ENCODE measurements at places on chromosomes 12 and 14.

- peak; percentile 99 for DNase-seq
Measured at GRCh38 chr12:4030929-4031702, 157.9 kb upstream of the PARP11 start.

DNA sequence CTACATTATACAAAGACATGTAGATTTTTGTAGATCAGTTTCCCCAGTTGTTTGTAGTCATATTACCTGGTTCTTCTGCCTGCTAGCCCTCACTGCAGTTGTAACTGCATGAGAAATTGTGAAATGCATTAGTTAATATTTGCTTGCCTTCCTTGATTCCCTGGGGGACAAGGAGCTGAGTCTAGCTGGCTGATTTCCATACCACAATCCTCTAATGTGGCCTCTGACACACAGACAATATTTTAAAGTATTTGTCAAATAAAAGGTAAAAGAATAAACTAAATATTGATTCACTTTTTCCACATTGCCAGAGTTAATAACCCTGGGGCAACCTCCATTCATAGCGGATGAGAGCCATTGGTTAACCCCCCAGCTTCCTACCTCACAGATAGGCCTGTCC, 128.8 kb upstream of the TMEM132C start:
- DNase-seq: no peak

- peak; percentile 28 for DNase-seq
Measured at GRCh38 chr14:23528555-23528954, 23.0 kb downstream of the ZFHX2 start.

DNA sequence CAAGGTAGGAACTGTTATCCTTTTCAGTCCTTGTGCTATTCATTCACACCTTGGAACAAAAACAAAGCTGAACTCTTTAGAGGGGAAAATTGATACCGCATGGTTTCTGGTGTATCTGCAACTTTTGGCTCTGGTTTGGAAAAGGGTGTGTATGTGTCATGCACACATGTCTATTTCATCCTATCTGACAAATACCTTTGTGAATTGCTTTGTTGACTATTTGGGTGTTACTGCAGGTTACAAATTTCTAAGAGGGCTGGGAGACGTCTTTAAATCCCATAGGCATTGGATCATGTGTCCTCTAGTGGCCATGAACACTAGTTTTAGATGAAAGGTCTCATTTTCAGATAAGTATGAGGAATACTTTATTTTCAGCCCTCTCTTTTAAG, 59.9 kb upstream of the IFNG-AS1 start:
- no peak for DNase-seq

DNA sequence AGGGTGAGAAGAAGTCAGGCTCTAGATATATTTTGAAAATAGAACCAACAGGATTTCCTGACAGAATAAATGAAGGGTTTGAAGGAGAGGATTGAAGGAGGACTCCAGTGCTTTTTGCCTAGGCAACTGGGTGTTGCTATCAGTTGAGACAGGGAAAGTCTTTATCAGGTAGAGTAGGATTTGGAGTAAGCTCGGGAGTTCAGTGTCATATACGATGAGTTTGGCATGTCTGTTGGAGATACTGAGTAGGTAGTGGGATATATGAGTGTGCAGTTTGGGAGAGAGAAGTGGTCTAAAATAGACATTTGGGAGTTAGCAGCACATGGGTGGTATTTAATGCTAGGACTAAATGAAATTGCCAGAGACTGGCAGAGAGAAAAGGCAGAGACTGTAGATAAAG, 141.2 kb downstream of the SAMD4A start:
- DNase-seq: no peak

GRCh38 chr12:86744547-86745212, 488.5 kb upstream of the MGAT4C start:
- DNase-seq: no peak

GRCh38 chr14:51650716-51651387, 858 bp upstream of the FRMD6 start:
- peak; percentile 59 for DNase-seq

- DNase-seq: no peak
Measured at GRCh38 chr12:67424784-67425183, 155.6 kb downstream of the CAND1 start.

DNA sequence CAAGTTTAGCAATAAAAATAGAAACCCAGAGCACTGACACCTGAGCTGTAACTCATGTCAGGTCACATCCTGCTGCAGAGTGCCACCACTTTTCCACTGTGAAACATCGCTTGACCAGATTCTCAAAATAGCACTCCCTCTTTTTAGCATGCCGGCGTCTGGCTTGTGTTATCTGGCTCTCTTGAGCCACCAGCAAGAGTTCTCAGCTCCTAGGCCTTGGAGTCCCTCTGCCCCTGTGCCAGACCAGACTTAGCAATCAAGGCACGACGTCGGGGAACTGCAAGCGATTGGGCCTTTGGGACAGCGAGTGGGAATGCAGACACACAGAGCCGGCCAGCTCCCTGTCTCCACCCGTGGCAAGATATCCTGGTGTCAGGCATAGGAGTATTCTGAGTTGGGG, 52.5 kb downstream of the SPIC start:
- DNase-seq: no peak

GRCh38 chr14:52031781-52032180, 37.1 kb downstream of the NID2 start:
- DNase-seq: peak; percentile 98

DNA sequence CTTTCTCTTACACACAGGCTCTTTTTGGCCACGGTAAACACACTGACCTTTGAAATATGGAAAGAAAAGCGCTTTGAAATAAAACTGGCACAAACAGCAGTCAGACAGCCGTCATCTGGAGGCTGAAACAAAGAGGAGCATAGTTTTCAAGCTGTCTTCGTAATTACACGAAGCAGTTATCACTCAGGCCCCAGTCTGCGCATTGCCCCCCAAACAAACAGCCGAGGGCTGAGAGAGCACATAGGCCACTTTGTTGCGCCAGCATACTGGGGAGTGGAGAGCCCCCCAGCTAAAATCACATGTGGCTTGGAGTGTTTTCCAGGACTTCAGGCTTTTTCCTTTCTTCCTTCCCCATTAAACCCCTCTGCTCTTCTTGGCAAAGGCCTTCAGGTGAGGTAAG, 142.9 kb upstream of the BTG1 start:
- no peak for DNase-seq

GRCh38 chr12:66014818-66015217, 115.7 kb downstream of the LLPH start:
- peak; percentile 24 for DNase-seq

DNA sequence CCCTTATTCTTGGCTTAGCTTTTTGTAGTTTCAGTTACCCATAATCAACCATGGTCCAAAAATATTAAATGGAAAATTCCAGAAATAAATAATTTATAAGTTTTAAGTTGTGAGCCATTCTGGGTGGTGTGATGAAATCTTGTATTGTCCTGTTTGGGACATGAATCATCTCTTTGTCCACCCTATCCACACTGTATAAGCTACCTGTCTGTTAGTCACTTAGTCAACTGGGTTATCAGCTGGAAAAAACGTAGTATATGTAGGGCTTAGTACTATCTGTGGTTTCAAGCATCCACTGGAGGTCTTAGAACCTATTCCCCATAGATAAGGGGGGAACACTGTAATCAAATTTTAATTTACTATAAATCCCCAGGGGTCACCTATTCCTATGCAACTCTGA, 52.7 kb downstream of the NKX2-1 start:
- no peak for DNase-seq

- DNase-seq: no peak
Measured at GRCh38 chr12:47912556-47912955, 7.8 kb upstream of the VDR start.

DNA sequence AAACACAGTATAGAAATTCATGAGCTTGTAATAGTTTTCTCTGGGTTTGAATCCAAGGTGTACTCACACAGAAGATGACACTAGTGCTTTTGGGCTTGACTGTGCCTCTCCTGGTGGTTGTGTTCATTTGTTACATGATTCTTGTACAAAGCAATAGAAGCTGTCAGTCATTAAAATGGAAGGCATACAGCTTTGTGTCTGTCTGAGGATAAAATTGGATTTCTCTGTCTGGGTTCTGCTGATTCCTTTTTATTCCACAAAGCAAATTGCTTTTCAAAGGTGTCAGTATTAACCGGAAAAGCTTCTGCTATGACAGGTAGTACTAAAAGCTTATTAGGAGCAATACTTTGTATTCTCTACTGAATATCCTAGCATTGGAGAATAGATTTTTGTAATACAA, 361.2 kb downstream of the SLC6A15 start:
- no peak for DNase-seq

GRCh38 chr14:30621354-30621939, 672 bp upstream of the SCFD1 start:
- peak; percentile 60 for DNase-seq

GRCh38 chr12:79715308-79715707, 24.5 kb upstream of the PAWR start:
- no peak for DNase-seq
